ENCODE measurements at places on chromosomes 5 and 9. TPM values are rescaled to one million over a fixed set of nuclear protein-coding genes. Genes with fewer than 3 reads are reported as not detected.

DNA sequence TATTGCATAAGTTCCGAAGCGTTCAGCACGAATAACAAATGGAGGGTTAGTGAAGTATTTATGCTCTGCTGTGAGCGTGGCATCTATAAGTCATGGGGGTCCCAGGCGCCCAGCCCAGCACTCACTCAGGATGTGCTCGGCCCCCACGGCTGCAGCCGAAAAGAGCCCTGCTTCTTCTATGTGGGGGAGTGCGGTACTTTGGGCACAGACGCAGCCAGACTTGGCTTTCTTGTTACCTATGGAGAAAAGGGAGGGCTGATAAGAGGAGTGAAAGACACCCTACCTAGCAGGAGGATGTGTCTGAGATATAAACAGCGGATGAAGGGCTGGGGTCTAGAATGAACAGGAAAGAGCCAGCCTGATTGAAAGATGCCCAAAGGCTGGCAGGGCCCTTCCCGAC lies 51.4 kb downstream of the MRPL36 start:
- DNase-seq = no peak

DNA sequence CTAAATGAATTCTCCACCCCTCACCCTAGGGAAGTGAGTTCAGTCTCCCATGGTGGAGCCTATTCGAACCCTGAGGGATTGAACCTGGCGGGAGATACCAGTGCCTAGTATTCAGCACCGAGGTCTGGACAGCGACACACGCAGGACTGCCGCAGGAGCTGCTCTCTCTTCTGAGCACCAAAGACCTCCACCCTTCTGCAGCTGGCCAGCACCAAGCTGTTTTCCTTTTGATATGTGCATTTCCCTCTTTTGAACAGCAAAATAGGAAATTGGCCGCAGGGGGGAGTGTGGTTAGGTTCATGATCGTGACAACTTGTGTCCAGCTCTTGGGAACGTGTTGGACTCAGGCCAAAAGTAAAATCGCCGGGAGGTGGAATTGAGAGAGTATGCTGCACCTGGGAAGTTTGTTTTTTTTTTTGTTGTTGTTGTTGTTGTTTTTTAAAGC lies 1.2 kb upstream of the PCSK1 start:
- peak; percentile 75 for DNase-seq

DNA sequence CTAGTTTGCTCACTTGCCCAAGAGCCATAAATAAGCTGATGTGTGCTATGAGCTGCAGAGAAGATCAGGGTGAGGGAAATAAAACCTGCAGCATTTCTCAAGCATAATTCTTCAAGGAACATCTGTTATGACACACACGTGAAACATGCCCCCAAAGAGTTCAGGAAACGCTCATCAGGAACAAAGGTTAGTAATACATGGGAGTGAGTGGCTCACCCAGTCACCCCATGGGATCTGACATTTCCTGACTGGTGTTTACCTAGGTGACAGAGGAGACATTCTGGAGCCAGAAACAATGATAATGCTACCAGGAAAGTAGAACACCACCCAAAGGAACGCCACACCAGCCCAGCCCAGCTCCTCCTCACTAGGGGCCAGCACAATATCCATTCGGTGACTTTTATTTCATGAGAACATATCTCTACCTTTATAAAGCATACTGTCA lies 66.0 kb downstream of the FRMD3 start:
- no peak for DNase-seq

GRCh38 chr5:128825826-128826225 lies 139.5 kb upstream of the SLC27A6 start:
- no peak for DNase-seq

Gene RNF145
- total RNA-seq = 87.5 TPM

- DNase-seq = peak; percentile 10
Measured at GRCh38 chr9:73081979-73082657, 69.5 kb upstream of the ANXA1 start.

Gene SLC46A2
- total RNA-seq = not detected

DNA sequence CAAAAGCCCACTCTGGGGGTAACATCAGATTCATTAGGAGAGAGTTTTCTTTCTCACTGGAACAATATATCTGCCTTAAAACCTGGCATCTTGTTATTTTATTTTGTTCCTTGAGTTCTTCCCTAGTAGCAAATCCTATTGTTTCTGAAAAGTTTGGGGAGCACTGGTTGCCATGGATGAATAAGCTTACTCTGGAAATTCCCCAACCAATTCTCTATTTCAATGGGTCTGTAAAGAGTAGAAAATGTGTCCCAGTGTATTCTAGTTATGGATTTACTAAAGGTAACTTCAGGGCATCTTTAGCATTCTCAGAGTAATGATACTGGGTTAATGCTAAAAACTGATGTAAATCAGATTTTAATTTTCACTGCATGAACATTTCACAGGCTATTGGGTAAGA lies 94.2 kb upstream of the S1PR3 start:
- DNase-seq = no peak

DNA sequence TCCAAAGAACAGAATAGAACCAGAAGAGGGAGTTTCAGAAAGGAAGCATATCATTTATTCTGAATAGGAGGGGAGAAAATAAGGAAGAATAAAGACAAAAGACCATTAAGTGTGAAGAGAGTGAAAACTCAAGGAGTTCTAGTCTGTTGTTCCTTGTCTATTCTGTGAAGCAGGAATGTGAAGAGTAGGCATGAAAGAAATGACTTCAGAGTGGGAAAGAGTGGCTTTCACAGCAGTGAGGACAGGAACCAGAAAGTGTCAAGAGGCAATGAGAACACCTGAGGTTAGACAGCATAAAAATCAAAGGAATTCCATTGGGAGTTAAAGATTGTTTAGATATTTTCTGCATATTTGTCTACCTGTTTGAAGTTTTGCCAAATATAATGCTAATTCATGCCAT lies 768.8 kb upstream of the GRAMD2B start:
- no peak for DNase-seq

- DNase-seq = no peak
Measured at GRCh38 chr9:121085661-121086060, 10.9 kb downstream of the CNTRL start.

- DNase-seq = no peak
Measured at GRCh38 chr5:96856371-96856770, 19.9 kb upstream of the ERAP2 start.

DNA sequence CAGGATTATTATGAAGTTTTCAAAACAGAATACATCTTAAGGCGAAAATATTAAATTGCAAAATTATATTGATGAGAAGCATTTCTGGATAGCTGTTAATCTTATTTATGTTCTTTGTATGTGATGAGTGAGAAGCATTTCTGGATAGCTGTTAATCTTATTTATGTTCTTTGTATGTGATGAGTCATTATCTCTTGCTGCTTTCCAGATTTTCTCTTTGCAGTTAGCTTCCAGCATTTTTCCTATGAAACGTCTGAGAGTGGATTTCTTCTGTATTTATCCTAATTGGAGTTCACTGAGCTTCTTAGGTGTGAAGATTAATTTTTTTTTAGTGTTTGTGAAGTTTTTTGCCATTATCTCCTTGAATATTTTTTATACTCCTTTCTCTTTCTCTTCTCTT lies 8.2 kb downstream of the TMEM232 start:
- no peak for DNase-seq

DNA sequence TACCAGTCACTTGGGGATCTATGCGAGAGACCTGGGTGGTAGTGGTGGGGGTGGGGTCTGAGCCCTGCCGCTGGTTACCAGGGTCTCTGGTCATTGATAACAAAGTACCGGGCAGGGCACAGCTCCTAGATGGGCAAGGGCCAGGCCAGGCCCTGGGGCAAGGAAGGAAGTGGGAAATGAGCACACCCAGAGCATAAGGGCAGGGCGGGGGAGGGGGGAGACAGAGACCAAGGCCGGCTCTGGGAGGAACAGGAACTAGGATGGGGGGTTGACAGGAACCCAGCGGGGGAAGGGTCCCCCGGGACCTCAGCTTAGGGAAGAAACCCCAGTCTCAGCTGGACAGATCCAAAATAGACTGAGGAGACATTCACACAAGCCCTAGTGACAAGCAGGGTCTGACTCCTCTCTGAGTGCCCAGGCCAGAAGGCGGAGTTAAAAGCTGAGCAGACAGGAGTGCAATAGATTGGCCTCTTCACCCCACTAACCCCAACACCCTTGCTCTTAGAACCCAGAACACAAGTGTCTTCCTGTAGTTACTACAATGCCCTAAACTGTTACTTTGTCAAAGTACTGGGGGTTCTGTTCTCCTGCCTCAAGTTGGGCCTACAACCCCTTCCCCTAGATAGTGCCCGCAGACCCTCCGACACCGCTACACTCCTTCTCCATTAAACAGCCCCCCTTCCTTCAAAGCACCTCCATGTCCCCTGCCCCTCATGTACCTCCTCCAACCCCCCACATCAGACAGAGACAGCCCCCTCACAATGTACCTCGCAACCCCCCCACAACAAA lies 628 bp downstream of the ATOSB start:
- peak; percentile 70 for DNase-seq

Gene TMEM215
- not detected for total RNA-seq

Gene GBGT1
- 3.6 TPM for total RNA-seq

GRCh38 chr5:149383399-149383798 lies 4.3 kb upstream of the IL17B start:
- no peak for DNase-seq

DNA sequence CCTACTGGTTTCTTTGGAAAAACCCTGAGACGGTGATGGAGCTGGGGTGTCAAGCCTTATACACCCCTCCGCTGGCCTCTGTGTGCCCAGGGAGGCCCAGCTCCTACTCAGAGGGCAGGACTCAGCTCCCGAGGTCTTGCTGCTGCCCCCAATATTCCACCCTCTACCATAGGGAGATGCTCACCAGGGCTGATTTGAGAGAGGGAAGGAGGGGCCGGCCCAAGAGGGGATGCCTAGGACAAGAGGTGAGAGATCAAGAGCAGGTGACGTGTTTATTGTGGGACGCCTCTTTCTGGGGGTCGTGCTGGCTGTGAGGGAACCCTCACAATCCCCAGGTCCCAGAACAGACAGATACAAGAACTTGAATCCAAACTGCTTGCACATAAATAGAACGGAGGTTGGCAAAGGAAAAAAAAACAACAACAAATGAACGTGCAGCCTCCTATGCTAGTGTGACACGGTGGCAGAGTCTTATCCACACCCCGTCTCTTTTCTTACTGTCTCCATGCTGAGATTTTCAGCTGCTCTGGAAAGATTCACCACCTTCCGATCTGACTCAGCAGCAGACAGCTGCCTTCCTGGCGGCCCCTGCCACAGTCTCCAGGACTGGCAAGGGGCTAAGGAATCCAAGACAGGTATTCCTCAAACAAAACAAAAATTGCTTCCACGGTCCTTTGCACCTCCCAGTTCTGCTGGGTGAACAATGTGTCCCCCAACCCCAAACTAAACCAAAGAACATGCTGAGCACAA lies 22.3 kb downstream of the FABP6 start:
- no peak for DNase-seq

GRCh38 chr5:167731951-167732350 lies 559.5 kb upstream of the WWC1 start:
- no peak for DNase-seq

Gene CSF1R
- not detected for total RNA-seq

Gene SLC28A3
- 0.23 TPM for total RNA-seq

DNA sequence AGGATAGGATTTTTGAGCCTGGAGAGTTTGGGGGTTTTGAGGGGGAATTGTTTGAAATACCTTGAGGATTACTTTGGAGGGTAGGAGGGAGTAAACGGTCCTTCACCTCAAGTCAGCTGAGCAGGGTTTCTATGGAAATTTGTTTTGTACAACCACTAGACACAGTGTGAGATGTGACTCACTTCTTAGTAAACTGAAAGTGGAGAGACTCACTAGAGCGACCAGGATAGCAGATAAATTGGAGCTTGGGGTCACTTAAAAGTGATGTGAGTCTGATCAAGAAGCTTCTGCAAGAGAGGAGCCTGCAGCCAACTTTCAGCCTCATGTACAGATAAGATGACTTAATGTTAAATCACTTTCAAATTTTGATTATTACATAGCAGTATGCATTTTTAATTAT lies 1945.9 kb upstream of the NUDT12 start:
- DNase-seq = no peak

- DNase-seq = no peak
Measured at GRCh38 chr9:100401042-100401441, 25.9 kb upstream of the MSANTD3 start.

GRCh38 chr5:122478741-122479442 lies 166.9 kb downstream of the SNCAIP start:
- no peak for DNase-seq

Gene NME5
- not detected for total RNA-seq

Gene GPR151
- total RNA-seq = not detected

- no peak for DNase-seq
Measured at GRCh38 chr5:90878081-90878480, 319.5 kb downstream of the ADGRV1 start.

Data from activated CD8-positive, alpha-beta T cell treated with anti-CD3 and anti-CD28 coated beads for 36 hours (primary cell).